ENCODE measurements at places on chromosomes 4 and X. TPM values are rescaled to one million over a fixed set of nuclear protein-coding genes. Genes with fewer than 3 reads are reported as not detected.

- no peak overlapping the region for H3K27ac ChIP-seq
- no peaks in the 10 kb centered on the region for H3K4me1 ChIP-seq
- no peaks in the 10 kb centered on the region for H3K36me3 ChIP-seq
- H3K4me3 ChIP-seq = no peak overlapping the region
- no peak for DNase-seq
- H3K27me3 ChIP-seq = no peaks in the 10 kb centered on the region
Measured at GRCh38 chr4:40214038-40214437, 17.2 kb downstream of the RHOH start.

- H3K27me3 ChIP-seq = no peaks in the 10 kb centered on the region
- H3K27ac ChIP-seq = no peak overlapping the region
- no peak overlapping the region for H3K4me3 ChIP-seq
- peaks cover 14% of the 10 kb centered on the region for H3K4me1 ChIP-seq
- no peaks in the 10 kb centered on the region for H3K36me3 ChIP-seq
Measured at GRCh38 chrX:103250977-103251376, 4.0 kb downstream of the TCEAL8 start.

The GPR78 gene
- polyA plus RNA-seq = not detected

DNA sequence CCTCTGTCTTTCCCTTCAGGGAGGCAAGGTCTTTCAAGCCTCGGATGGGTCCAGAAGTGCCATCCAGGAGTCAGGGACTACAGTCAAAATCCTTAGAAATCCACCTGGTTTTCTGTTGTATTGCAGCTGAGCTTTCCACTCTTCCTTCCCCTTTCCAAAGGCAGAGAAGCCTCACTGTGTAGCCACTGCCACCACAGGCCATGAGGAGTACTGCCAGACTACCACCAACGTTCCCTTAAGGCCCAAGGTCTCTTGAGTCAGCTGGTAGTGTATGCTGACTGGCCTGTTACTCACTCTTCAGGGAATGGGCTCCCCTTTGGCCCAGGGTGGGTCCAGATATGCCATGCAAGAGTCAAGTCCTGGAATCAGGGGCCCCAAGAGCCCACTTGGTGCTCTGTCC lies 1454.1 kb downstream of the PCDH19 start:
- H3K4me1 ChIP-seq = no peaks in the 10 kb centered on the region
- no peak overlapping the region for H3K4me3 ChIP-seq
- DNase-seq = no peak
- H3K27me3 ChIP-seq = no peaks in the 10 kb centered on the region
- no peak overlapping the region for H3K27ac ChIP-seq
- no peaks in the 10 kb centered on the region for H3K36me3 ChIP-seq

GRCh38 chr4:79083406-79084010 lies 144.3 kb upstream of the PAQR3 start:
- no peak overlapping the region for H3K27ac ChIP-seq
- H3K27me3 ChIP-seq = no peaks in the 10 kb centered on the region
- no peak for DNase-seq

- DNase-seq = no peak
- no peak overlapping the region for H3K27ac ChIP-seq
- H3K27me3 ChIP-seq = no peaks in the 10 kb centered on the region
- H3K4me3 ChIP-seq = no peak overlapping the region
- H3K36me3 ChIP-seq = no peaks in the 10 kb centered on the region
- H3K4me1 ChIP-seq = no peaks in the 10 kb centered on the region
Measured at GRCh38 chr4:52670739-52671138, 11.6 kb upstream of the USP46 start.
